T follicular helper cell (primary cell): ENCODE measurements at places on chromosomes 5 and 9.
A peak's percentile ranks its signal among the peaks of the same experiment; 100 is the strongest.

DNA sequence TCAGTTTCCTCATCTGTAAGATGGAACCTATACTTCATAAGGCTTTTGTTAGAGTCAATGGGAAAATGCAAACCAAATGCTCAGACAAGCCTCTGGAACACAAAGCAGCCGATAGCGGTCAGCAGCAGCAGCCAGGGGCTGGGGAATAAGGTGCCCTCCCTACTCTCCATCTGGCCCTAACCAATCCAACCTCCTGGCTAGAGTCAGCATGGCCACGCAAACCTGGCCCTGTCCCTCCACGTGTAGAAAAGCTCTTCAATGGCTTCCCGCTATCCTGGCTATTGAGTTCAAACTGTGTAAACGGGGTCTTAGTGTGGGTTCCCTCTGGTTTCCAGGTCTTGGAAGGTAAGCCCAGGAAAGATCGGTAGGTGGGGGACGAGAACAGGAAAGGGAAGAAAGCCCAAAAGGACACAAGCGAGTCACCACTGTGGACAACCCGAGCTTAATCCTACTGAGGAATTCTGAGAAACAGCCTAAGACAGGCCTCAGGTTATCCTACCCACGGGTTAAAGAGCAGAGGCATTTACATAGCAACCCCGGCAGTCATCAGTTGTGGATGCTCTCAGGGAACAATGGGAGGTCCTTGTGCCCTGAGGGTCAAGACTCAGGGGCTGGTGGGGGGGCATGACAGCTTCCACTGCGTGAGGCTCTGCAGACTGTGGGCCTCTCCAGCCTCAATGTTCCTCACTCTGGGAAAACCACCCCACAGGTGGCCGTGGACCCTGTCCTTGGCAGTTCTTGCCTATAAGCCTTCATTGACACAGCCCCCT is 30.9 kb downstream of the FABP6 start:
- DNase-seq, result no peak

DNA sequence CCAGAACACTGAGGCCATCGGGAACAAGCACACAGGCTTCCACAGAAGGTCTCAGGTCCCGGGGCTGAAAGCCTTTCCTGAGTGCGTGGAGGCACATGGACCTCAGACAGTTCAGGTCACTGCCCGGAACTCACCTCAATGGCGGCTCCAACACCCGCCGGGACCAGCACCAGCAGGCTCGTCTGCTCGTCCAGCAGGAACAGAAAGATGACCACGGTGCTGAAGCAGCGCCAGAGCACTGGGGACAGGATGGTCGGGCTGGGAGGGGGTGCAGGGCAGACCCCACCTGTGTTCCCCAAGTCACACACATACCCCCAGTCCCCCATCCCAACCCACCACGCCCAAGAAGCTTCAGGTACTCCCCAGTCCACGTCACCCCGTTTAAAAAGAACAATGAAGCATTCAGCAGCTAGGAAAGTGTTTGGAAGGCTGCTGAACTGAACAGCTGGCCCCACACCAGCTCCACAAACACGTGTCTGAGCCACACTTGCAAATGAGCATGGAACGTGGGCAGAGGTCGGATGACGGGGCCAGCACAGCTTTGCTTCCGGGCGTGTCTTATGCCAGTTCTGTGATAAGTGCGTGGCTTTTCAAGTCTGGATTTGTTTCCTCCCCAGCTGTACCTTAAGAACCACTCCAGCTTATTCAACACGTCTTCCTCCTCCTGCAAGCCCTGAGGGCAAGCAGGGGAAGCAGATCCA is 14.6 kb downstream of the CLPTM1L start:
- DNase-seq, result no peak

- no peak for DNase-seq
Measured at GRCh38 chr5:170421826-170422225, 32.7 kb upstream of the KCNMB1 start.

GRCh38 chr5:172740428-172741205 is 30.4 kb downstream of the DUSP1 start:
- no peak for DNase-seq

- no peak for DNase-seq
Measured at GRCh38 chr5:57036761-57037160, 84.8 kb upstream of the MIER3 start.

- DNase-seq, result no peak
Measured at GRCh38 chr9:22028394-22028793, 19.3 kb upstream of the CDKN2B start.

- DNase-seq, result no peak
Measured at GRCh38 chr5:6725421-6725820, 12.2 kb downstream of the TENT4A start.

DNA sequence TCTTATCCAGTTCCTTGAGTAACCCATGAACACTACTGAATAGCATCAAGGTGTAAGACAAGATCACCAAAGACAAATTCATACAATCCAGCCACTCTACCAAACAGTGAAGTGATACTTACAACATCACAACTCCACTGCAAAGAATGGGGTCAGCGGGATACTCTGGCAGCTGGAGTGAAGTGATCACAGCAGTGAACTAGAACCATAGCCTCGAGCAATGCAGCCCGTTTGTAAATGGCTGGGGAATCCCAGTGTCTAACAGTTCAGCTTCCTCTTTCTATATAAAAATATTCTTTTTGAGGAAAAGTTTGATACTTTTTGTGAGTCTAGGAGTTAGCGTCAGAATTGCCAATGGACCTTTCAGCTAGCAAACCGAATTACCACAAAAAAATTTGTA is 515.2 kb downstream of the ZNF608 start:
- no peak for DNase-seq

DNA sequence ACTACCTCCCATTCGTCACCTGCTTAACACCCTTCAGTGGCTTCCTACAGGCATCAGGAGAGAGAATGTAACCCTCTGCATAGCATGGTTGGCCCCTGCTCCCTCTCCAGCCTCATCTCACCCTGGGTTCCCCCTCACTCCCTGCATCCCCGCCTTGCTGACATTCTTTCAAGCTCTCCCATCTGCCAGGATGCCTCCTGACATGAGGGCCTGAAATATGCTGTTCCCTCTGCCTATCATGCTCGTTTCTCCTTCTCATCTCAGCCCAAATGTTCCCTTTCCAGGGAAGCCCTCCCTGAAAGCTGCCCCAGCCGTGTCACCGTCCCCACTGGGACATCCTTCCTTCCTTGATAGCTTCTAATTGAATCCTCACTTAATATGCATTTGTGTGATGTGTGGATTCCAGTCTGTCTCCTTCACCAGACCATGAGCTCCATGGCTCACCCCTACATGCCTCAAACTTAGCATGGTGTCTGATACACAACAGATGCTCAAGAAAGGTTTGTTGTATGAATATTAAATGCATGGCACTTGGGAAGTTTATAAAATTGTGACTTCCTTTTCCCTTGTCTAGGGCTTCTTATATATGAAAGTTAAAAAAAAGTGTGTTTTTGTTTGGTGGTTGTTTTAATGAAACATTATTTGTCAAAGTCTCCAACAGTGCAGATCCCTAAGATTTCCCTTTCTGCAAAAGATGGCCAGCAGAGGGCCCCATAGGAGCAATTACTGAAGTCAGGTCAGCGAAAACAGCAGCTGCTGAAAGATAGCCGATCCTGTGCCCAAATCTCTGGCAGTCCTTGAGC is 7.3 kb upstream of the C5orf58 start:
- DNase-seq, result peak; percentile 64

- no peak for DNase-seq
Measured at GRCh38 chr5:126450346-126450745, 27.1 kb downstream of the GRAMD2B start.

- no peak for DNase-seq
Measured at GRCh38 chr9:100938507-100938906, 90.0 kb upstream of the PLPPR1 start.

- no peak for DNase-seq
Measured at GRCh38 chr9:38670542-38671371, 49.2 kb downstream of the FAM240B start.

GRCh38 chr5:116626272-116626723 is 51.7 kb upstream of the SEMA6A start:
- DNase-seq, result no peak

DNA sequence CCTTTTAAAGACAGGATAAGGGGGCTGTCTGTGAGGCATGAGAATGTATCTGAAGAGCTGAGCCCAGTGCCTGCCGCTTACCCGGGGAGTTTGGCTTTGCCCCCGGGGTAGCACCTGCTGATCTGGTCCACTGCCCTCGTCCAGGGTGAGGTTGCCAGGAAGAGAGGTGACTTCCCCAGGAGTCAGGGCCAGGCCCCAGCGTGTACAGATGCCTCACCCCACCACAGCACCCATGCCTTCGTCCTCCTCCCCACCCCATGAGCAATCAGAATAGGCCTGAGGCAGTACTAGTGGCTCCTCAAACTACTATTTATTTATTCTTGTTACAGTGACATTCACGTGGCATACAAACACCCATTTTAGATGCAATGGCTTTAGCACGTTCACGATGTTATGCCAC is 15.7 kb upstream of the AIF1L start:
- DNase-seq, result no peak

- no peak for DNase-seq
Measured at GRCh38 chr9:128683340-128684064, 5.5 kb upstream of the SET start.

DNA sequence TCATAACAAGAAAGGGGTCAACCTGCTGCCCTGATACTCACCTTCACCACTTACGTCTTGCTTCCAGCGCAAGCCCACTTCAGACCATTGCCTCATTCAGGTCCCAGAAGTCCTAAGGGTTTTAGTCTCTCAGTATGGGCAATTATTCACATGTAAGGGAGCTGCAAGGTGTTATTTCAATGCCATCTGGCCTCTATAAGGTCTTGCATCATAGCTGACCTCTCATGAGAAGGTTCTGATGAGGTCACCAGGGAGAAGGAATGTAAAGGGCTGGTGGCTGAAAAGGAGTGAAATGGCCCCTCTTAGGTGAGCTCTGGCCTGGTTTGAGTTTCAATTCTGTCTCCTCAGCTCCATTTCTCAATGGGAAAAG is 1.5 kb upstream of the MARCHF3 start:
- DNase-seq, result no peak

- no peak for DNase-seq
Measured at GRCh38 chr5:171635561-171636245, 149.9 kb upstream of the SMIM23 start.

DNA sequence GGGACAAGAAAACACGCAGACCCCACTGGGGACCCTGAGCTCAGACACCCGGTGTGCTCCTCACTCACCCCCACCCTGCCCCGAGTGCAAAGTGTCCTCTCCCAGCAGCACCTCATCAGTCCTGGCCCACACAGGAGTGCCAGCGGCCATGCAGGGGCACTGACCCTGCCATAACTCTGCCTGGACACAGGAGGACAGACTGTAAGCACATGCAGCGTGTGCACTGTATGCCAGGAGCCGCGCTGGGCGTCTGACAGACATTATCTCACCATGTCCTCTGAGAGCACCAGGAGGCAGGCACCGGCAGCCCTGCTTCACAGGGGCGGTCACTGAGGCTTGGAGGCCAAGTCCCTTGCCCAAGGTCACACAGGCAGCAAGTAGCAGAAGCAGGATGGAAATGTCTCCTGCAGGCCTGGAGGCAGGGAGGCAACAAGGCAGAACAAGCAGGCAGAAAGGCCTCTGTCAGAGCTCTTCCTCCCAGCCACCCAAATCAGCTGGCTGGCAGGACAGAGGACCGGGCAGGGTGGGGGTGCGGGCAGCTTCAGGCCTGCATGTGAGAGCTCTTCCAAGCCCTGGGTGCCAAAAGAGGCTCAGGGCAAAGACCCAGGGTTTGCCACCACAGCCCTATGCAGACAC is 8.4 kb downstream of the EEIG1 start:
- DNase-seq, result no peak

DNA sequence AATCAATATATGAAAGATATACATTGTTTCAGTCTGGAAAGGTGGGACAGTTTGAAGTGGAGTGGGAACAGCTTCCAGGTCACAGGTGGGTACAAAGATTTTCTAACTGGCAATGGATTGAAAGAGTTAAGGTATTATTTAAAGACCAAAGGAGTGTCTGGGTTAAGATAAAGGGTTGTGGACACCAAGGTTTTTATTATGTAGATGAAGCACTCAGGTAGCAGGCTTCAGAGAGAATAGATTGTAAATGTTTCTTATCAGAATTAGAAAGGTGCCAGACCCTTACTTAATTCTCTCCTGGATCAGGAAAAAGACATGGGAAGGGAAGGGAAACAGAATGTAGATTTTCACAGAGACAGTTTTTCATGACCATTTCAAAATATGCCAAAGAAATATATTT is 1174.8 kb downstream of the MAT2B start:
- DNase-seq, result no peak

- no peak for DNase-seq
Measured at GRCh38 chr5:60517850-60518249, 182.1 kb downstream of the DEPDC1B start.

GRCh38 chr5:73233461-73234203 is 60.6 kb downstream of the TMEM174 start:
- no peak for DNase-seq

- no peak for DNase-seq
Measured at GRCh38 chr9:115305543-115305942, 187.6 kb upstream of the TNC start.

DNA sequence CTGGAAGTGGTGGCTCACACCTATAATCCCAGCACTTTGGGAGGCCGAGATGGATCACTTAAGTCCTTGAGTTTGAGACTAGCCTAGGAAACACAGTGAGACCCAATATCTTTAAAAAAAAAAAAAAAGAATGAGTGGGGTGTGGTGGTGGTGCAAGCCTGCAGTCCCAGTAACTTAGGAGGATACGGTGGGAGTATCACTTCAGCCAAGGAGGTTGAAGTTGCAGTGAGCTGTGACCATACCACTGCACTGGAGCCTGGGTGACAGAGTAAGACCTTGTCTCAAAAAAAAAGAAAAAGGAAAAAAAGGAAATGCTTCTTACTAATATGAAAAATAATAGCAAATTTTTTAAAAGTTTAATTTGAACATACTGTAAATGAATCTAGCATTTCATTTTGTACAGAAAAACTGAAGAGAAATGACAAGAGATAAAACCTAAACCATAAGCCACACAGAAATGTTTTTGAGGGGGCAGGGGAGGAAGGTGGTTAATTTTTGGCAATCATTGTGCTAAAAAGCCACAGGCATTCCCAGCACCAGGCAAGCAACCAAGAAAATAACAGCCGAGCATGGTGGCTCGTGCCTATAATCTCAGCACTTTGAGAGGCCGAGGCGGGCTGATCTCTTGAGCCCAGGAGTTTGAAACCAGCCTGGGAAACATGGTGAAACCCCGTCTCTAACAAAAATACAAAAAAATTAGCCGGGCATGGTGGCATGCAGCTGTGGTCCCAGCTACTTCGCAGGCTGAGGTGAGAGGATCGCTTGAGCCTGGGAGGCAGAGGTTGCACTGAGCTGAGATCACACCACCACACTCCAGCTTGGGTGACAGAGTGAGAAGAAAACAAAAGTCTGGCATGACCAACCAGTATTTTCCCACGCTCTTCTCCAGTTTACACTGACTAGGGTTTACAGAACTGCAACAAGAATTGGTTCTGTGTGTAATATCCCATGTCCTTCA is 114.5 kb upstream of the NR5A1 start:
- no peak for DNase-seq

- DNase-seq, result no peak
Measured at GRCh38 chr9:94780516-94780950, 54.0 kb downstream of the AOPEP start.

GRCh38 chr5:88480245-88480644 is 211.6 kb upstream of the TMEM161B start:
- DNase-seq, result no peak

- DNase-seq, result no peak
Measured at GRCh38 chr5:131496400-131496713, 138.7 kb downstream of the RAPGEF6 start.

GRCh38 chr9:19781240-19781639 is 7.6 kb downstream of the SLC24A2 start:
- no peak for DNase-seq
